ENCODE measurements at places on chromosomes 4 and X.
A peak's percentile ranks its signal among the peaks of the same experiment; 100 is the strongest.

- H3K27ac ChIP-seq: no peak overlapping the region
- no peak overlapping the region for H3K4me3 ChIP-seq
- H3K27me3 ChIP-seq: no peaks in the 10 kb centered on the region
- no peak for DNase-seq
- no peaks in the 10 kb centered on the region for H3K36me3 ChIP-seq
These were observed 245.2 kb upstream of the CENPE start for GRCh38 chr4:103443324-103443723.

DNA sequence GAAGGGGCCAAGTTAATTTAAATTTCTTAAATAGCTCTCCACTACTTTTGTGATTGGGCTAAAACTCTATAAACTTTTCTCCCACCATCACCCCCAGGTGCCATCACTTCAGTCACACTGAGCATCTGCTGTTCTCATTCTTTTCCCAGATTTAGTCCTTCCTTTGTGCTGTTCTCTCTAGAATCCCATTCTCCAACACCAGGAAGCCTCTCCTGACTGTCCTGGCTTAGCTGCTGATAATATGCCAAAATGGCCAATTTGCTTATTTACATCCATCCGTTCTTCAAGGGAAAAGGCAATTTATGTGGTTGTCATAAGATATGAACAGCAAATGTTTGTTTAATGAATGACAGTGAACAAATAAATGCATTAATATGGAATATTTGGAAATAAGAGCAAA is 44.1 kb downstream of the FGFBP1 start:
- no peaks in the 10 kb centered on the region for H3K36me3 ChIP-seq
- no peak overlapping the region for H3K27ac ChIP-seq
- no peaks in the 10 kb centered on the region for H3K27me3 ChIP-seq
- H3K4me3 ChIP-seq: no peak overlapping the region
- DNase-seq: no peak

- no peak overlapping the region for H3K4me3 ChIP-seq
- H3K27ac ChIP-seq: no peak overlapping the region
- H3K36me3 ChIP-seq: no peaks in the 10 kb centered on the region
- no peaks in the 10 kb centered on the region for H3K4me1 ChIP-seq
- DNase-seq: no peak
These were observed 62.8 kb downstream of the CCSER1 start for GRCh38 chr4:90189946-90190345.

DNA sequence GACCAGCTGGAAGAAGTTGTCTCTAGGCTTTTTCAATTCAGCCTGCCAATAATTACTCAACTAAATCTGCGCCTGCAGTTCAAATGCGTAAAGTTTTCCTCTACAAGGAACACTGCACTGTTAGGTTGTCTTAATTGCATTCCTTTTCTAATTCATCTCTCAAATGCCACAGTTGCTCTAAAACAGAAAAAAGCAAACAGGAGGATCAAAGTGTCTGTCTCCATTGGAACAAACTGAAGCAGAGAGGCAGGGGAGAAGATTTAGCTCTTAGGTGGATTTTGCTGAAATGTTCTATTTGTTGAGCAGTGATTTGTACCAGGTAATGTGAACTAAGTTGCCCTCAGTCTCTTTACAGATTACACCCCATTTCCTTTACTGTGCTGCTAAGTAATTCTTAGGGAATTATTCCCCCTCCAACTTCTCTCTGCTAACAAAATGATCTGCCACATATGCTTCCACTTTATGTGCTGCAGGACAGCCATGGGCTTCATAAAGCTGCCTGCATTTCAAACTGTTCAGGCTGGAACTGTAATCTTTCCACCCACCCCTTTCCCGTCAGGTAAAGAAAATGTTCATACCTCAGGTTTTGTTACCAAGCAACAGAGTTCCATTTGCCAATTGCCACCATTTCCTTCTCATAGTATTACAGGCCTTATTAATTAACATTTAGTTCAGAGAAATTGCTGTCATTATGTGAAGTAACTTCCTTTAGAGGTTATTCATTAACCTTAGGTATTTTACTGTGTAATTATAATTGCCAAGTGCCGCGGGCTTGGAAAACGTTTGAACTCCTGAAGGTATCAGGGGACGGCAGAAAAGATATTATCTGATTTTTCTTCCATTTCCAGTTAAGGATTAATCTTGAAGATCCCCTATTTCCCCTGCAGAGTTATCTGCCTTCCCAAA is 149.3 kb downstream of the SPRY1 start:
- no peak overlapping the region for H3K27ac ChIP-seq
- no peaks in the 10 kb centered on the region for H3K27me3 ChIP-seq
- H3K36me3 ChIP-seq: no peaks in the 10 kb centered on the region
- H3K4me1 ChIP-seq: no peaks in the 10 kb centered on the region

- H3K4me3 ChIP-seq: no peak overlapping the region
- H3K27me3 ChIP-seq: no peaks in the 10 kb centered on the region
- H3K27ac ChIP-seq: no peak overlapping the region
- H3K4me1 ChIP-seq: no peaks in the 10 kb centered on the region
These were observed 17.4 kb downstream of the ADH6 start for GRCh38 chr4:99201690-99202089.

DNA sequence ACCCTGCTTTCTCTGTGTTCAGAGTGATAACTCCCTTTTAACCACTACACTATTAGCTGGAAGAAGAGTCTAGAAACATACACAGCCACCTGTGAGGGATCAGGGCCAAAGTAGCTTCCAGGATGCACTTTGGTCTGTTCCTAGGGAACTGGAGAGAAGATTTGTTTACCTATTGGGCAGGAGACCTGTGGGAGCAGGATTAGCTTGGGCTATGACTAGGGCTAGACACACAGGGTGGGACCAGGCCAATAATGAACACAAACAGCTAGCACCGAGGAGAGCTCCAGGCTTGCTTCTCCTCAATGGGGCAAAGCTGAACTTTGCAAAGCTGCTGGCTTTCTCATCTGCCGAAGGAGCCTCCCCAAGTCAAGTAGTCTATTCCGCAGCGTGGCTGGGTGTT is 24.4 kb upstream of the MAP7D3 start:
- no peak overlapping the region for H3K4me3 ChIP-seq
- DNase-seq: no peak
- no peaks in the 10 kb centered on the region for H3K36me3 ChIP-seq
- H3K27ac ChIP-seq: no peak overlapping the region
- no peaks in the 10 kb centered on the region for H3K4me1 ChIP-seq
- H3K27me3 ChIP-seq: no peaks in the 10 kb centered on the region

DNA sequence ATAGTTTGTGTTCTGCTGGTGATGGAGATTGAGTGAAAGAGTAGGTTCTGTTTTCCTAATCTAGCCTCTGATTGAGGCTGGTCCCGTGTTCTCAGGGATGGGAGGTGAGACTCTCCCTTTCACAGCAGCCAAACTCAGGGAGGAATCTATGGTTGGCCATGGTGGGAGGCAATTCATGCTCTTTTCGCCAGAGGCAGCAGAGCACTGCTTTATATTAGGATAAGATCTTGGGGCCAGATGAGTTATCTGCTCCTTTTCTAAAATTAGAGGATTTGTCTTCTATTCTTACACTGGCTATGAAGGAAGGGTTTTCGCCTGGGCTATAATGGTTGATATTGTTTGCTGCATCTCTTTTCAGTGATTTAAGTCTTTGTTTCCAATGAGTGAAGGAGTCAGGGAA is 63.9 kb upstream of the NLGN4X start:
- H3K4me3 ChIP-seq: no peak overlapping the region
- H3K4me1 ChIP-seq: no peaks in the 10 kb centered on the region
- no peak for DNase-seq
- no peak overlapping the region for H3K27ac ChIP-seq
- H3K36me3 ChIP-seq: no peaks in the 10 kb centered on the region

GRCh38 chr4:83022724-83023450 is 12.1 kb upstream of the COPS4 start:
- H3K4me3 ChIP-seq: no peak overlapping the region
- no peaks in the 10 kb centered on the region for H3K27me3 ChIP-seq
- no peaks in the 10 kb centered on the region for H3K36me3 ChIP-seq
- no peaks in the 10 kb centered on the region for H3K4me1 ChIP-seq
- no peak for DNase-seq

- no peak overlapping the region for H3K27ac ChIP-seq
- H3K4me3 ChIP-seq: no peak overlapping the region
- no peaks in the 10 kb centered on the region for H3K4me1 ChIP-seq
- H3K27me3 ChIP-seq: no peaks in the 10 kb centered on the region
- DNase-seq: no peak
These were observed 146.7 kb upstream of the PSAPL1 start for GRCh38 chr4:7581477-7581876.

DNA sequence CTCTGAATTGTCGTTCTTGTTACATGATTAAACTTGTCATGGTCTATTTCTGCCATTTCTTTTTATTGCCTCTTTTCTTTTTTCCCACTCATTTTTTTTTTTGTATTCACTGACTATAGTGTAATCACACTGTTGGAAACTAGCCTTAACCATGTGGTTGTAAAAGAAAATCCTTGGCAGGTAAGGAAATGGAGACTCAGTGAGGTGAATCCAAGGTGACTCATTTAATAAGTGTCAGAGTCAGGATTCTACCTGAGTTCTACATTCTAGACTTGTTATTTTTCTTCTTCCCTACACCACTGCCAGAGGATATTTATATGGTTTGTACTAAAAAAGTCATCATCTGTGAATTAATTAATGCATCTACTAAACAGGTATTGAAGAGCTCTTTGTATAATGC is 152.2 kb downstream of the CBLL2 start:
- H3K36me3 ChIP-seq: no peaks in the 10 kb centered on the region
- H3K27ac ChIP-seq: no peak overlapping the region
- H3K27me3 ChIP-seq: no peaks in the 10 kb centered on the region
- no peak for DNase-seq
- H3K4me1 ChIP-seq: no peaks in the 10 kb centered on the region

DNA sequence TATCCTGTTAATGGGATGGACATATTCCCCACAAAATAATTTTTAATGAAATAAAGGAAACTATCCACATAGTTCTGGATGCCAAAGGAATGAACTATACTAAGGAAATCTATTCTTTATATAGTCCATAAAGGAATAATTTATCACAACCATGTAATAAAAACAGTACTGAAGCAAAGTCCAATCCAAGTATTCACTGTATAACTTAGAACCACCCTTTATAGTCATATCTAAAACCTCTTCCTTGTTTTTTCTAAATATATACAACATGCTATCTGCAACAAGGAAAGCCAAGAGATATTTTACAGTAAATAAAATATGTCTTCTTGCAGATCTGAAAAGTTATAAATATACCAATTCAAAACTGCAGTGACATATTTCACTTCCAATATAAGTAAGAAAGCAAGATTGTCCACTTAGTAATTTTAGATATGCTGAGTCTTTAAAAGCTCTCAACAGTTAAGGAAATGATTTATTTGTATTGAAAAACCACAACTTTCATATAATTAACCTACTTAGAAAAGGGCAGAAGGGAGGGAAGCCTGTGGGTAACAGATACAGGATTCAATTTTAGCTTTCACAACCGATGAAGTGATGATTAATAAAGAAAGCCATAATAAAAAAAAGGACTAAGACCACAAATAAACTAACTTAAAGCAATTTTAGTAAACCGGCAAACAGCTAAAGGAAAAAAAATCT is 8.0 kb downstream of the NR3C2 start:
- H3K4me1 ChIP-seq: peaks cover 72% of the 10 kb centered on the region
- no peak overlapping the region for H3K4me3 ChIP-seq

GRCh38 chr4:163367651-163368050 is 24.0 kb downstream of the NPY5R start:
- no peaks in the 10 kb centered on the region for H3K36me3 ChIP-seq
- peaks cover 3% of the 10 kb centered on the region for H3K27me3 ChIP-seq
- no peaks in the 10 kb centered on the region for H3K4me1 ChIP-seq
- no peak for DNase-seq

GRCh38 chr4:107665001-107665400 is 55.0 kb downstream of the PAPSS1 start:
- no peak overlapping the region for H3K4me3 ChIP-seq
- H3K27me3 ChIP-seq: no peaks in the 10 kb centered on the region
- no peaks in the 10 kb centered on the region for H3K4me1 ChIP-seq

- no peaks in the 10 kb centered on the region for H3K4me1 ChIP-seq
- no peak for DNase-seq
- no peak overlapping the region for H3K27ac ChIP-seq
- H3K36me3 ChIP-seq: no peaks in the 10 kb centered on the region
These were observed 3.6 kb downstream of the ATP2B3 start for GRCh38 chrX:153521034-153521433.

DNA sequence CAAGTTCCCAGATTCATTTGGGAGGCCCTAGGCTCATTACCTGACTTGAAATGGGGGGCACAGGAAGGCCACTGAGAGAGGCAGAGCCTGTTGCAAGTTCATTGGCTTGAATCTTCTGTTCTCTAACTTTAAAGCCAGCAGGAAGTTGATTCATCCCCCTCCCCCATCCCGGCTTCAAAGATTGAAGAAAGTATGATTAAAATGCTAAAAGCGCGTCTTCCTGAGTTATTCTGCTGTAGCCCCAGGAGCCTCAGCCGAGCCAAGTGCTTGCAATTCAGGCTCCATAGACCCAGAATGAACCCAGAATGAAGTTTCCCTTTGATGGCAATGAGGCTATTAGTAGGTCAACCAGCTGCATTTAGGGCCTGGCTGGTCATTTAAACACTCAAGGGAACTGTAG is 14.7 kb downstream of the CHST7 start:
- DNase-seq: peak; percentile 28
- peak overlapping the region; percentile 2 for H3K4me3 ChIP-seq
- H3K36me3 ChIP-seq: no peaks in the 10 kb centered on the region
- H3K27me3 ChIP-seq: no peaks in the 10 kb centered on the region
- H3K4me1 ChIP-seq: peaks cover 25% of the 10 kb centered on the region

DNA sequence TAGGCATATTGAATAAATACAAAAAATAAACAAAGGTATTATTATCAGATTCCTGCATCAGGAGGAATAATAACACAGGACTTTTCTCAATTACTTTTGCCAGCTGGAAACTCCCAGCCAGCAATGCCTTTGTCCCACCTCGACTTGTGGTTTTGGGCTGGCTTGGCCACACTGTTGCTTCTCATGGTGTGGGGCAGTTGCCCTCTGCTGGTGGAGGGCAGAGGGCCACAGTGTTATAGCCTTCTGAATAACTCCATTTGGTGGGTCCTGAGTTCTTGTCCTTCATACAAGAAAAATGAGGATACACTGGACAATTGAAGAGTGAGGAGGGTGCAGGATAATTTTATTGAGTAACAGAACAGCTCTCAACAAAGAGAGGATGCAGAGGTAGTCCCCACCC is 1206.0 kb upstream of the ADGRL3 start:
- no peaks in the 10 kb centered on the region for H3K36me3 ChIP-seq
- no peaks in the 10 kb centered on the region for H3K4me1 ChIP-seq
- no peak overlapping the region for H3K4me3 ChIP-seq

GRCh38 chr4:70737006-70737405 is 15.2 kb downstream of the RUFY3 start:
- no peak overlapping the region for H3K27ac ChIP-seq
- no peaks in the 10 kb centered on the region for H3K27me3 ChIP-seq
- peak; percentile 54 for DNase-seq
- no peaks in the 10 kb centered on the region for H3K36me3 ChIP-seq
- H3K4me1 ChIP-seq: peaks cover 50% of the 10 kb centered on the region

- H3K4me3 ChIP-seq: no peak overlapping the region
- no peaks in the 10 kb centered on the region for H3K27me3 ChIP-seq
These were observed 48.2 kb downstream of the EVC2 start for GRCh38 chr4:5660185-5660584.

- no peaks in the 10 kb centered on the region for H3K36me3 ChIP-seq
- no peak overlapping the region for H3K27ac ChIP-seq
- H3K4me3 ChIP-seq: no peak overlapping the region
These were observed 60.7 kb upstream of the NXF3 start for GRCh38 chrX:103153661-103154060.
